ENCODE measurements at places on chromosomes 12 and 14. TPM values are rescaled to one million over a fixed set of nuclear protein-coding genes. Genes with fewer than 3 reads are reported as not detected.

DNA sequence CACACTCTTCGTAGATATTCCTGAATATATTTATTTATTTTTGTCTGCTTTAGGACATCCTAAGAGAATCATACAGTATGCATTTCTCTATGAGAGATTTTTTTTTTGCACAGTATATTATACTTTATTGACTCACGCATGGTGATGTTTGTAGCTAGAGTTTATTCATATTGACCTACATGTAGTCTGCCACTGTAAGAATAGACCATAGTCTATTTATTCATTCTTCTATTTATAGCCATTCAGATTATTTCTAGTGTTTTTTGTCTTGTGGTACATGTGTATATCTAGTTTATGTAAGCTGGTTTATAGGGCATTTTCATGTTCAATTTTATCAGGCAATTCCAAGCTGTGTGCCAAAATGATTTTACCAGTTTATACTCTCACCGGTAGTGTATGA is 45.2 kb downstream of the PCNX1 start:
- H3K27ac ChIP-seq, result no peak overlapping the region
- H3K36me3 ChIP-seq, result peaks cover 21% of the 10 kb centered on the region
- no peaks in the 10 kb centered on the region for H3K27me3 ChIP-seq
- no peaks in the 10 kb centered on the region for H3K4me1 ChIP-seq
- DNase-seq, result no peak

DNA sequence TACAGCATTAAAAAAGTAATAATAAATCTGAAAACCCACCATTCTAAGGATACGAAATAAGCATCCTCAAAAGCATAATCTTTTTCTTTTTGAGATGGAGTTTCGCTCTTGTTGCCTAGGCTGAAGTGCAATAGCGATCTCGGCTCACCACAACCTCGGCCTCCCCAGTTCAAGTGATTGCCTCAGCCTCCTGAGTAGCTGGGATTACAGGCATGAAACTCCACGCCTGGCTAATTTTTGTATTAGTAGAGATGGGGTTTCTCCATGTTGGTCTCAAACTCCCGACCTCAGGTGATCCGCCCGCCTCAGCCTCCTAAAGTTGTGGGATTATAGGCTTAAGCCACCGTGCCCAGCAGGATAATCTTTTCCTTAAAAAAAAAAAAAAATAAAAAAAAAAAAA is 4.3 kb downstream of the CCNT1 start:
- no peak overlapping the region for H3K4me3 ChIP-seq
- peaks cover 18% of the 10 kb centered on the region for H3K4me1 ChIP-seq
- no peak overlapping the region for H3K27ac ChIP-seq

DNA sequence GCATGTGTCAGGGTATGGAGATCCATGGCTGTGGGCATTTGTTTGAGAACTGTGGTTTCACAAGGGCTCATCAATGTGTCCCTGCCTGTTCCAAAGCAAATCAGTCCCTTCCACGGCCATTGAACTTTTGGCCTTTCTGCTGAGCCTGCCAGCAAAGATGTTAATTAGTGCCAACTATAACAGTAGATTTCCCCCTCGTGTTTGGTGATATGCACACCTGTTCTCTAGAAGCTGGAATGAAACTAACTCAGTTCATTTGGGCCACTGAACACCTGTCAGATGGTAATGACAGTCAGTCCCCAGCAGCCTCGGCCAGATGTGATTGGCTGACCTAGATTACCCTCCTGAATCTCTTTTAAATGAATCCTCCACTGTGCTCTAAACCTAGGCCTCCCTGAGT is 43.2 kb downstream of the IRAK3 start:
- H3K4me3 ChIP-seq, result no peak overlapping the region
- H3K27me3 ChIP-seq, result peaks cover 7% of the 10 kb centered on the region
- no peak for DNase-seq
- no peak overlapping the region for H3K27ac ChIP-seq
- H3K4me1 ChIP-seq, result no peaks in the 10 kb centered on the region
- no peaks in the 10 kb centered on the region for H3K36me3 ChIP-seq

DNA sequence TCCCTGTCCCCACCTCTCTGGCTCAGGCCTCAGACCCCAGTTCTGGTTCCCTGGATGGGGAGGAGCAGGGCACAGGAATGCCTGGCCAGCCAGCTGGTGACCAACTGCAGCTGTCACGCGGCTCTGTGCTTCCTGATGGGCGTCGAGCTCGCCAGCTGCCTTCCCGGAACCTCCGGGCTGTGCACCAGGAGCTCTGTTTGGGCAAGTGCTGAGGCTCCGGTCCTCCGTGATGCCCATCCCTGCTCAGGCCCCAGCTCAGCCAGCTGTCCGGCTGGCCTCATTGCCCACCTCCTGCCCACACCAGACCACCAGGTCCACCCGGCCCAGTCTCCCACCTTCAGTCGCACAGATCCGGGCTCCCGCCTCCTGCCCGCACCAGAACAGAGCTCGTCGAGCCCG is 4.8 kb downstream of the IFFO1 start:
- H3K4me1 ChIP-seq, result peaks cover 19% of the 10 kb centered on the region
- H3K36me3 ChIP-seq, result no peaks in the 10 kb centered on the region
- no peak overlapping the region for H3K4me3 ChIP-seq
- H3K27ac ChIP-seq, result no peak overlapping the region
- no peaks in the 10 kb centered on the region for H3K27me3 ChIP-seq

- H3K27ac ChIP-seq, result no peak overlapping the region
- no peak for DNase-seq
- no peaks in the 10 kb centered on the region for H3K36me3 ChIP-seq
- H3K4me1 ChIP-seq, result no peaks in the 10 kb centered on the region
Observed at GRCh38 chr14:93752980-93753561, 35.2 kb downstream of the PRIMA1 start.

GRCh38 chr12:89927226-89927698 is 218.6 kb upstream of the ATP2B1 start:
- H3K36me3 ChIP-seq, result no peaks in the 10 kb centered on the region
- H3K27ac ChIP-seq, result no peak overlapping the region
- H3K27me3 ChIP-seq, result no peaks in the 10 kb centered on the region

CIDEB gene
- total RNA-seq, result not detected

GRCh38 chr14:94635154-94635553 is 23.0 kb downstream of the SERPINA3 start:
- H3K27ac ChIP-seq, result no peak overlapping the region
- no peaks in the 10 kb centered on the region for H3K4me1 ChIP-seq
- H3K27me3 ChIP-seq, result no peaks in the 10 kb centered on the region
- no peak overlapping the region for H3K4me3 ChIP-seq

ENDOU gene
- not detected for total RNA-seq

GRCh38 chr12:76374386-76375020 is 26.3 kb upstream of the BBS10 start:
- H3K4me1 ChIP-seq, result peaks cover 49% of the 10 kb centered on the region
- no peaks in the 10 kb centered on the region for H3K27me3 ChIP-seq
- peak overlapping the region; percentile 88 for H3K27ac ChIP-seq
- H3K36me3 ChIP-seq, result 0 out of 2 replicates have a peak, but pooled peaks cover 2% of the 10 kb centered on the region
- DNase-seq, result peak; percentile 57
- 0 out of 2 replicates have a peak overlapping the region, but pooled peaks have one; percentile 42 for H3K4me3 ChIP-seq

- no peaks in the 10 kb centered on the region for H3K36me3 ChIP-seq
- H3K27ac ChIP-seq, result no peak overlapping the region
- no peak overlapping the region for H3K4me3 ChIP-seq
Observed at GRCh38 chr14:104214431-104215218, 76.2 kb downstream of the KIF26A start.

- peaks cover 81% of the 10 kb centered on the region for H3K27me3 ChIP-seq
- H3K4me1 ChIP-seq, result no peaks in the 10 kb centered on the region
- H3K27ac ChIP-seq, result no peak overlapping the region
- no peak overlapping the region for H3K4me3 ChIP-seq
Observed at GRCh38 chr14:95041477-95042020, 115.8 kb downstream of the DICER1 start.

NAP1L1 gene
- 247 TPM for total RNA-seq

Data from PC-3 (cell line).